ENCODE measurements at places on chromosomes 5 and 9.
A peak's percentile ranks its signal among the peaks of the same experiment; 100 is the strongest.

GRCh38 chr5:173826428-173827350, 61.5 kb upstream of the CPEB4 start:
- no peak for DNase-seq

DNA sequence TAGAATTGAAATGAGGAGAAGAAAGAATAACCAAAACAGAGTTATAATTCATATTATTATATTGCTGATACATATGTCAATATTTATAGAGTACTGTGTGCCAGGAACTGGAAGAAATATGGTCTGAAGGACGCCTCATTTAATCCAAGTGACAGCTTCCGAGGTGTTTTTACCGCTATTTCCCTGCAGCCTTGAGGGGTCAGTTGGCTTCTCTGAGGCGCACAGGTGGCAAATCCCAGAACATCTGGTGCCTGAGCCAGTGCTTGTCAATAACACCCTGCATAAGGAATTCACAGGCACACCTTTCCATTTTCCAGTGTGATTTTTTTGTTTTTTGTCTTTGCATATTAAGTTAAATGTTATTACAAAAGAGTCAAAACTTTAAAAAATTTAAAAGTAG, 43.3 kb upstream of the CTSL start:
- no peak for DNase-seq

DNA sequence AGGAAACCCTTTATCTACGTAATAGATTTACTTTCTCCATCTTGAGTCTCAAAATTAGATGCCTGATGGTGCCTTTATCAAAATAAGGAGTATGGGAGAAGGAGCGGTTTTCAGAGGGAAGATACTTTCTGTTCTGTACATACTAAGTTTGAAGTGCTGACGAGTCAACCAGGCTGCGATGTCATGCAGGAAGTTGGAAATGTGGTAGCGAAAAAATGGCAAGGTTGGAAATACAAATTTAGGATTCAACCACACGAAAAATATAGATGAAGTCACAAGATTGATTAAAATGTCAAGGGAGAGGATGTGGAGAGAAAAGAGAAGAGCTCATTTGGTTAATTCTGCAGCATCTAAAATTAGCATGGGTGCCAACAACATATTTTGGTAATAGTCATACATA, 129.5 kb downstream of the FOXD1 start:
- no peak for DNase-seq

DNA sequence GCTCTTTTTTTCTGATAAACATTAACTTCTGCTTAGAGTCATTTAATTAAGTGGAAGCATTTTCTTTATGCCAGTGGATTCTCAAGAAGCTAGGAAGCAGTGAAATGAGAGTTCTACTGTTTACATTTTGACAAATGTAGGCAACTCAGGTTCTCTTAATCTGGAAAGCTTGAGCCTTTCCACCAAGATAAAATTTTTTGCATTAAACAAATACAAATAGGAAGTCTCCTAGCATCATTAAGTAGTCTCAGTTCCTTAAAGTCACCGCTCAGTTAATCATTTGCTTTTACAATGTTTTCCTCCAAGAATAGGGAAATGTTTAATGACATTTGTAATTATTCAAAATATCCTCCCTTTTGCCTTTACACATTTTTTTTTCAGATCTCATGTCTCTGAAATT, 290.4 kb upstream of the PDE4D start:
- DNase-seq = no peak

DNA sequence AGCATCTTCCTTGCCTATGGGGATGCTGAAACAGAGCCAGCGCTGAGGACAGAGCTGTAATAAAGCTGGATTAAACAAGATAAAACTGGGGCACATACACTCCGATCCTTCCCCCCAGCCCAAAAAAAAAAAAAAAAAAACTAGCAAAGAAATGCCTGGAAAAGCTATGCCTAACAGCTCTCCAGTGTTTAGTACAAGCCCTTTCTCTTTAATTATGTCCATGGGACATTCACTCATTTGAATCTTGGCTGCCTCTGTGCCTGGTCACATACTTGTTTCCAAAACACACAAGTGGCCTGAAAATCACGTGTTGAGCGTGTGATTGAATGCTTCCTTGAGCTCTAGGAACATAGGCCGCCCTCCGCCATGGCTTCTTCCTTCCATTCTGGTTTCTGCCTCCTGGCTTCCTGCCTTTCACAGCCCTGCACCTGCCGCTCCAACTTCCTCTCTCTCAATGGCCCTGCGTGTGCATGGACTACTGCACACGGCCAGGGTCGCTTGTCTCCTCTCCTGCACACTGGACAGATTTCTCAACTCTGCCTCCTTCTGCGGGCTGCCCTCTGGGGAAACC, 111.0 kb upstream of the RETREG1 start:
- DNase-seq = peak; percentile 44

DNA sequence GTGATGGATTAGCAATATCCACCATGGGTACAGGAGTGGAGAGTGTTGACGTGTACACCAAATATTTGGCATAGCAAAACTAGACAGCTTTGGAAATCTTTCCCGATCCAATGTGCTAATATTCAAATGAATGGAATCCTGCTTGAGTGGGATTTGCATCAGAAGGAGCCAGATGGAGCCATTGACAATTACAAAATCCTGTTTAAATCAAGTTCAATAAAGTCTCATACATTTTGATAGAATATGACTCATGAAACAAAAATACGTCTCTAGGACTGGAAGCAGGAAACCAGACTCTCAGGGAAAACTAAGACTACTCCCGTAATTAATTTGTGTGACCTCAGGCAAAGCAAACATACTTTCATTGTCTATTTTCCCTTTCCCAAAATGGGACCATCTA, 13.0 kb downstream of the TNC start:
- no peak for DNase-seq

- no peak for DNase-seq
Observed at GRCh38 chr5:82794876-82795275, 282.3 kb downstream of the TMEM167A start.

GRCh38 chr9:21570643-21571275, 88.6 kb upstream of the IFNE start:
- no peak for DNase-seq

DNA sequence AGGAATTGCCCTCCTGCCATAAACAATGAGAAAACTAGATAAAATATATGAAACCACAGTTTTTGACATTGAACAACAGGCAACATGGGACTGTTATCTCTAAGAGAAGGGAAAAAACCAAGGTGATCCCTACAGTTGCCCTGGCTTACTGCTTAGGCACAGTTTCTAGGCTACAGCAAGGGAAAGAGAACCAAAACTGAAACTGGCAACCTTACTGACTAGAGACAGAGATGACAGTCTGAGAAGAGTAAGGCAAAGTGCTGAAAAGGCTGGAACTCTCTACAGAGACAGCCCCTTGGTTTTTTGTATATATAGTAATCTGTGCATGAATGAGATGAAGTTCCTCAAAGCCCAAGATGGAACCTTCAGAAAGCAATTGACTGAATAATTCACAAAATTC, 36.2 kb upstream of the REEP2 start:
- no peak for DNase-seq

GRCh38 chr9:38254151-38254550, 138.4 kb upstream of the ALDH1B1 start:
- DNase-seq = no peak

- no peak for DNase-seq
Observed at GRCh38 chr5:73174100-73174815, 1.3 kb downstream of the TMEM174 start.

DNA sequence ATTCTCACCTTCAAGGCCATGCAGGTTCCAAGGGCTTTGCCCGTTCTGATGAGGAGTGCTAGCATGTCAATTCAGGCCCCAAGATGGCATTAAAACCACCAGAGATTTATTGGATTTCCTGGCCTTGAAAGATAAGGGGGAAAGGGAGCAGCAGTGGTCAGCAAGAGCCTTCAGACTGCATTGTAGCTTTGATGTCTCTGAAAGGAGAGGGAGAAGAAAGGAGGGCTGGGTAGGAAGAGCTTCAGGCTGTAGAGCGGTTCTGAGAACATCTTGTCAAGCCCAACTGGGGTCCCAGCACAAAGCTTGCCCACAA, 41.8 kb upstream of the FGF1 start:
- DNase-seq = no peak

DNA sequence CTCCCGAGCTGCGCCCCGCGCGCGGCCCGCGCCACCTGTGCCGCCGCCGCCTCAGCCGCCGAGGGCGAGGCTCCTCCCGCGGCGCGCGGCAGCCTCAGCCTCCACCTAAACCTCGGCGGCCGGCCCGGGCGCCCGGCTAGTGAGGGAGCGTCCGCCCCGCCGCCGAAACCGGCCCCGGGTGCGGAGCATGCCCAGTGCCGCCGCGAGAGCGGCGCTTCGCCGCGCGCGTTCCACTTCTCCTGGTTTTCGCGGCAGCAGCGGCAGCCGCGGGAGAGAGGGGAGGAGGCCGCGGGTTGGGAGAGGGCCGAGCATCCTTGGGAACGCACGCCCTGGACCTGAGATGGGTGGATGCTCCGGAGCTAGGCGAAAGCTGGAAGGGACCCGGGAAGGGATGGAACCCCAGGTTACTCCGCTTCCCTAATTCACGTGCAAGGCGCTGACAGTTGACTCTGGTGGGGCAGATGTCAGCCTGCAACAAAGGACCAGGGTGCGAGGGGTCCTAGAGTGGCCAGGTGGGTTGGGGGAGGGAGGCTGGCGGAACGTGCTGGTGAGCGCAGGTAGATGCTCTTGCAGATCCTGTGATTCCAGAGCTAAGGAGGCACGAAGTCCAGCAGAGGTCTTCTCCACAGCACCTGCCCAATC, at the start of gene CTNND2:
TSS of gene CTNND2 (minus strand) at position 182 of the 642 bp plus-strand sequence. CDS start 593 bp downstream, outside the sequence.
- no peak for DNase-seq

DNA sequence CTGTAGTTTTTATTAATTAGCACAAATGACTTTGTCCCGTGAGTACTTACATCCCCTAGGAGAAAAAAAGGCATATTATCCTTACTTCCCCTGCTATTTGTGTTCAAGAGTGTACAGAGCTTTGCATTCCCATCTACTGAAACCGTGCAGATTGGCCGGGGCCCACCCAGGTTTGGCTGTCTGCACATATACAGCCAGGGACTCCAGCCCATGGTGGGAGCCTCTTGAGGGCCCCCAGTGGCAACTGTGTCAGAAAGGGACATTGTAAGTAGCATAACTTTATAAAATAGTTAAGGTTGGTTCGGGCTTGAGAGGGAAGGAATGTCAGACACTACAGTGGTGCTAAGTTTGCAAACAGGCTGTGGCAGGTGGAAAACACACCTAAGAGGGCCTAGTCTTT, 24.7 kb downstream of the PHF2 start:
- no peak for DNase-seq

DNA sequence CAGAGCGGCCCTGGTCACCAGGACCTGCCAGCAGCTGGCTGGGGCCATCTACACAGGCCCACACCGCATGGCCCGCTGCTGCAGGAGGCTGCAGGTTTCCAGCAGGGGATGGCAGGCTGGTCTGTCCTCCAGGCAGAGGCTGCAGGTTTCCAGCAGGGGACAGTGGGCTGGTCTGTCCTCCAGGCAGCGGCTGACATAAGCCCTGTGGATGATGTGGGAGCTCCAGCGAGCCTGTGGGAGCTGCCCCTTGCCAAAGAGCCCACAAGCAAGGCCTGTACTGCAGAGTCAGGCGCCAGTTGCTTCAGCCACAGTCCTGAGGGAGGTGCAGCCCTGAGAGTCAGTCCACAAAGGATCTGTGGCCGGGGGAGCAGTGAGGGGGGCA, 18.5 kb downstream of the TPPP start:
- no peak for DNase-seq

DNA sequence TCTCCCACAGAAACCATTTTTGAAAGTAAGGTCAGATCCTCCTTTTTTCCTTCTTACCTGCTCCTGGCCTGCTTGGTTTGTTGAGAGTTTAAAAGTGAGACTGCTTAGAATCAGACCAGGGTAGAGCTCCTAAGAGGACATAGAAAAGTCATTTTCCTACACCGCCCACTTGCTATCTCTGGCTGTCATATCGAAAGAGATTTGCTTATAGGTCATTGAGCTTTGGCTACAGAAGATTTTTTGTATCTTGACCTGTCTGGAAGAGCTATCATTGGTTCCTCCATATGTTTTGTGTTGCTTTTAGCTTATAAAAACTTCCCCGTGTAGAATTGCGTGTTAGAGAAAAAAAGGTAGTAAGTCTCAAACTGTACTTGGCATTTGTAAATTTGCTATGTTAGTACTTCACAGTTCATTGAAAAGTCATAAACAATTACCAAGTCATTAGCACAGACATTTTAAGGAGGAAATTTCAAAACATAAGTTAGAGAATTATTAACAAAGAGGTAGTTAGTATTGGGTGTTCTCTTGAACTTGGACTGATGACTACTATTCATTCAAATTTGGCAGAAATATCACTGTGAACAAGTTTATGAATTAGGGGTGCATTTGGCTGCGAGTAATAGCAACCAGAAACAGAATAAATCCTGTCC, 96.6 kb downstream of the MAN2A1 start:
- DNase-seq = no peak

DNA sequence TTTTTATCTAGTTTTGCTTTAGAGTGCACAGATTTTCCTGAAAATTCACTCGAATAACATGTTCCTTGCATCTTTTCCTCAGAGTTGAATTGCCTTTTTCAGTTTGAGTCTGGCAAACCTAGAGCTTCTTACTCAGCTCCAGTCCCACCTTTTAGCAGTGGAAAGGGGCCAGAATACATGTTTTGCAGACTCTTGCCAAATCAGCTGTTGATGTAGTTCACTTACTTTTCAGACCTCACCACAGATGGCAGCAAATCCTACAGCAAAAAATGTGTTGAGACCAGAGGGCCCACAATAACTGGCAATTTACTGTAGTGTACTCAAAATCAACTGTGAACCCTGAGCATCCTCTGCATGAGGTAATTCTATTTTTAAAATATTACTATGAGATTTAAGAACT, 545.2 kb upstream of the ACO1 start:
- no peak for DNase-seq

- no peak for DNase-seq
Observed at GRCh38 chr9:114619191-114619761, 8.2 kb downstream of the TMEM268 start.

GRCh38 chr5:124996764-124997077, 250.3 kb upstream of the ZNF608 start:
- DNase-seq = no peak

- DNase-seq = no peak
Observed at GRCh38 chr5:59275510-59276324, 617.8 kb downstream of the PDE4D start.

- peak; percentile 42 for DNase-seq
Observed at GRCh38 chr5:83471405-83472212, at the start of gene VCAN. VCAN (plus strand) TSS chr5:83471744; CDS start chr5:83483519, 11,775 bp downstream.

DNA sequence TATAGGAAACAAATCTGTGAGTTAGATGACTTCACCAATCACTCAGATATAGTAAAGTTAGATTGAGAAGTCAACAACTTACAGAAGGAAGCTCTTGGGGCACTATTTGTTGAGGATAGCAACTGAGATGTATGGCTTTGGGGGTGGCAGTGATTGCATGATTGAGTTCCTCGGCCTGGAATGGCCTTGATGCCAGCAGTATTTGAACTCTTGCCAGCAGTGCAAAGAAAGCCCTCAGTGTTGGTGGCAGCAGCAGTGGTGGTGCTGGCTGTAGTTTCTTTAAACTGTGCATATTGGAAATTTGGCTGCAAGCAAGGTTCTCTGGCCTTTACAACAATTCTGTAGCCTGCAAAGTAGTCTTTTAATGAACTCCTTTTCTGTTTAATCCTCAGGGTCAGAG, 41.4 kb upstream of the PJA2 start:
- peak; percentile 84 for DNase-seq

- DNase-seq = no peak
Observed at GRCh38 chr9:91681461-91682305, 258.1 kb upstream of the NFIL3 start.
